Natural killer cell treated with Interleukin-12 subunit alpha and Interleukin-12 subunit beta and Interleukin-15 and Interleukin-18, amount 100 ng/mL, for 72 hours (primary cell): ENCODE measurements at places on chromosomes 16 and 17.

DNA sequence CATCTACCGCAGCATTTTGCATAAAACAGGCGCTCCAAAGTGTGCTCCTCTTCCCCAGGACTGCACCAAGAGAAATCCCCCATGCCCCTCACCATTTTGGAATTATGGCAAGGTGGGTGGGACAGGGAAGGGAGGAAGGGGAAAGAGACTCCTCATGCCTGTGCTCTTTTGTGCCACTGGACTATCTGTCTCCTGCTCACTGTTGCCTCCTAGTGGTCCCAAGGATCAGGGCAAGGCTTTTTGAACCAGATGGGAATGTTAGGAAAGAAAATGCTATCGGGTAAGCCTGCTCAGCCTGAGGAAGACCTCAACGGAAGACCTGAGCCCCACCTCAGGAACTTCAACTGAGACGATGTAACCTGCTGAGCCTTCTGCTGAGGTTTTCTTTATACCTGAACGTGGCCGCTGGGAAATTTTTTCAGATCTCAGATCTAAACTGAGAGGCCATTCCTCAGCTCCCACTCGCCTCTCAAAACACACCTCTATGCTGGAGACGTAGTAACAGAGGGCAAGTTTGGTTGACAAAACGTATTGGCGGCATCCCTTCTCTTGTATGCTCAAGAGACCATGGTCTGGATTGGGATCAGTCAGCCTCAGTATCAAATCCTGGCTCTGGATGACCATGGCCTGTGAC, 58.3 kb downstream of the SPACA3 start:
- peaks cover 24% of the 10 kb centered on the region for H3K27me3 ChIP-seq
- no peak for DNase-seq
- no peaks in the 10 kb centered on the region for H3K36me3 ChIP-seq
- no peaks in the 10 kb centered on the region for H3K4me1 ChIP-seq

GRCh38 chr16:68267612-68268405, 3.5 kb downstream of the SLC7A6 start:
- no peak overlapping the region for H3K4me3 ChIP-seq
- H3K4me1 ChIP-seq: peaks cover 36% of the 10 kb centered on the region
- H3K27me3 ChIP-seq: no peaks in the 10 kb centered on the region
- peaks cover 6% of the 10 kb centered on the region for H3K36me3 ChIP-seq

DNA sequence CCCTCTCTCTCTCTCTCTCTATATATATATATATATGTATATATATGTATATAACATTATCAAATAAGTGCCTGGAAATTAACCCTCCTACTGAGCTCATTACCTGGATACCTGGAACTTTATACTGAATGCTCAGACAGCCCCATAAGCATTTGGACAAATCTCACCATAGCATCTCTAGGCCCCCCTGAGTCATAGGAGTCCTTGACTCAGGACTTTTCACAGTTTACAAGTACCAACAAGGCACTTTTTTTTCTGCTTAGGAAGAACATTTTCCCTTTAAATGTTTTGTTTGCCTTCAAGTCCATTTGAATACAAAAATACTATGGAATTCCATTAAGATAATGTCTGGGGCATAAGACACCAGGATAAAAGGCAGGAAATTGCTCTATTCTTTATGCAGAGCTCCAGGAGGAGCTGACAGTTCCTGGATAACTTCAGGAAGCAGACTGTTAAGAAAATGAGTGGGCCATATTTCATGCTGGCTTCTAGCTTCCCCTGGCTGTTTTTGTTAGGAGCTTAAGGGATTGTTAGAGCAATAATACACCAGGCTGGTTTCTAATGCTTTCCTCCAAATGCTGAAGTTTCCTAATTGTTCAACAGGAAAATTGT, 171.7 kb upstream of the ASIC2 start:
- DNase-seq: no peak
- no peaks in the 10 kb centered on the region for H3K36me3 ChIP-seq
- peaks cover 42% of the 10 kb centered on the region for H3K27me3 ChIP-seq
- H3K4me1 ChIP-seq: no peaks in the 10 kb centered on the region
- H3K4me3 ChIP-seq: no peak overlapping the region

DNA sequence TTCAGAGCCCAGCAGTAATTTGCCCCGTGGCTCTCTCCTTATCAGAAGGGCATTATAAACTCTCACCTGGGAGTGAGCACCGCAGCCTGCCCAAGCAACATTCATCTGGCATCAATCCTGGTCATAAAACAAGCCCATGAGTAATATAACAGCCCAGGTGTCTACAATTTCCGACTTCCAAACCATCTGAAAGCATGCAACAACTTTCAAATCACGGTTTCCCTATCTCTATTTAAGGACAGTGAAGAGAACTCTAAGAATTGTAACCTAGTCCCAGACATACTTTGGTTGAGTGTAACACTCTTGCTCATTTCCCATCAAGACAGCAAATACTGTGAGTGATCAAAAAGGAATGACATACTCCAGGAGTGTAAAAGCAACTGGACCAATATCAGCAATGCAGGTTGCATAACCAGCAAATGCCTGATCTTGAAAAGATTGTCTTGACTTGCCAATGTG, 487.4 kb upstream of the SOX9 start:
- H3K36me3 ChIP-seq: no peaks in the 10 kb centered on the region
- no peak for DNase-seq
- H3K4me3 ChIP-seq: no peak overlapping the region
- no peak overlapping the region for H3K27ac ChIP-seq

DNA sequence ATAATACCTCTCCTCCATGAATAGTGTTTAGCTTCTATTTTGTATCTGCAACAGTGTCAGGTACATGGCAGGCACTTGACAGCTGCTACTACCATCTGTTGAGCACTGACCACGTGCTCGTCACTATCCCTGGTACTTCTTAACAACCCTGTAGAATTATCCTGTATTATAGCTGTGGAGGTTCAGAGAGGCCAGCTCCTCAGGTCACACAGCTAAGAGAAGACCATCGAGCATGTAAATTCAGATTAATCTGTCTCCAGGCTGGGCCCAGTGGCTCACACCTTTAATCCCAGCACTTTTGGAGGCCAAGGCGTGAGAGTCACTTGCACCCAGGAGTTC, 26.3 kb downstream of the WSB1 start:
- DNase-seq: no peak
- peaks cover 10% of the 10 kb centered on the region for H3K36me3 ChIP-seq
- H3K4me1 ChIP-seq: peaks cover 9% of the 10 kb centered on the region
- no peaks in the 10 kb centered on the region for H3K27me3 ChIP-seq

GRCh38 chr16:4525634-4526277, 12.8 kb downstream of the CDIP1 start:
- no peak overlapping the region for H3K27ac ChIP-seq
- peaks cover 17% of the 10 kb centered on the region for H3K4me1 ChIP-seq
- no peak overlapping the region for H3K4me3 ChIP-seq
- H3K36me3 ChIP-seq: no peaks in the 10 kb centered on the region
- no peak for DNase-seq
- H3K27me3 ChIP-seq: no peaks in the 10 kb centered on the region

GRCh38 chr17:12027658-12028057, 7.0 kb downstream of the MAP2K4 start:
- no peak overlapping the region for H3K4me3 ChIP-seq
- H3K4me1 ChIP-seq: peaks cover 39% of the 10 kb centered on the region

DNA sequence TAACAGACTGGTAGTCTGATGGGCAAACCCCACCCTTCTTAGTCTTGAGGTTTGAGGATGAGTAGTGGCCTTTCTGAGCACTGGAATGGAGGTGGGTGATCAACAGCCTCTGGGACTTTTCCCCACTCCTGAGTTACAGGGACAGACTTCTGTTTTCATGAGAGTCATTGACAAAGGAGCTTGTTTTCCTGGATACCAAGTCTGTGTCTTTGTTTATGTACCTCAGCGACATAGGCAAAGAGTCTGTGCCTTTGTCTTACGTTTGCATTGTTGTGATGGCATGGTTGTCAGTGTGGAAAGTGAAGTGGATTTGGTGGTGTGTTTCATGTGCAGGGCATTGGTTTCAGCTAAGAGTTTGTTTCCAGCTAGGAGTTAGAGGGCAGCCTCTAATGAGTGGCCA, 17.5 kb downstream of the EPN2 start:
- no peaks in the 10 kb centered on the region for H3K27me3 ChIP-seq
- H3K4me1 ChIP-seq: no peaks in the 10 kb centered on the region
- no peaks in the 10 kb centered on the region for H3K36me3 ChIP-seq

DNA sequence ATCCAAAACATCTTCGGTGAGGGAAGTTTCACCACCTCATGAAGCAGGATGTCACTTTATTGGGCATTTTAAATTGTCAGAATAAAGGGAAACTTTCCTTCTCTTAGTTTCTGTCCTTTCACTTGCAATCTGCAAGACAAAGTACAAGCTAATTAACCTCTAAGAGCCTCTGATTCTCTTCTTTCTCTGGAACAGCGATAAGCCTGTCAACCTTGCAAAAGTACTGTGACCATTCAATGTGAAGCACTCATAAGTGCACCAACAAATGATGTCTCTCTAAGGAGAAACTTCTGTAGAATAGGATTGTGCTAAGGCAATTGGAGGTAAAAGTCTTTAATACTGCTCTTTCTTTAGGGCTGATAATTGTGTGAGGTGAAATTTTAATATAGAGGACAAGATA, 1622.3 kb downstream of the CDH8 start:
- no peaks in the 10 kb centered on the region for H3K27me3 ChIP-seq
- peaks cover 4% of the 10 kb centered on the region for H3K36me3 ChIP-seq
- H3K4me1 ChIP-seq: no peaks in the 10 kb centered on the region

- H3K27ac ChIP-seq: no peak overlapping the region
- no peaks in the 10 kb centered on the region for H3K4me1 ChIP-seq
- no peak for DNase-seq
- no peaks in the 10 kb centered on the region for H3K27me3 ChIP-seq
Observed at GRCh38 chr17:70552982-70553334, 383.6 kb downstream of the KCNJ2 start.

- H3K36me3 ChIP-seq: no peaks in the 10 kb centered on the region
- DNase-seq: no peak
- peaks cover 30% of the 10 kb centered on the region for H3K4me1 ChIP-seq
- no peak overlapping the region for H3K27ac ChIP-seq
- peaks cover 7% of the 10 kb centered on the region for H3K27me3 ChIP-seq
Observed at GRCh38 chr16:10831894-10832886, 13.6 kb upstream of the TVP23A start.

- H3K4me1 ChIP-seq: peaks cover 22% of the 10 kb centered on the region
- DNase-seq: no peak
- H3K27me3 ChIP-seq: peaks cover 53% of the 10 kb centered on the region
- no peak overlapping the region for H3K27ac ChIP-seq
- no peak overlapping the region for H3K4me3 ChIP-seq
Observed at GRCh38 chr17:56676810-56677209, 83.3 kb downstream of the NOG start.

DNA sequence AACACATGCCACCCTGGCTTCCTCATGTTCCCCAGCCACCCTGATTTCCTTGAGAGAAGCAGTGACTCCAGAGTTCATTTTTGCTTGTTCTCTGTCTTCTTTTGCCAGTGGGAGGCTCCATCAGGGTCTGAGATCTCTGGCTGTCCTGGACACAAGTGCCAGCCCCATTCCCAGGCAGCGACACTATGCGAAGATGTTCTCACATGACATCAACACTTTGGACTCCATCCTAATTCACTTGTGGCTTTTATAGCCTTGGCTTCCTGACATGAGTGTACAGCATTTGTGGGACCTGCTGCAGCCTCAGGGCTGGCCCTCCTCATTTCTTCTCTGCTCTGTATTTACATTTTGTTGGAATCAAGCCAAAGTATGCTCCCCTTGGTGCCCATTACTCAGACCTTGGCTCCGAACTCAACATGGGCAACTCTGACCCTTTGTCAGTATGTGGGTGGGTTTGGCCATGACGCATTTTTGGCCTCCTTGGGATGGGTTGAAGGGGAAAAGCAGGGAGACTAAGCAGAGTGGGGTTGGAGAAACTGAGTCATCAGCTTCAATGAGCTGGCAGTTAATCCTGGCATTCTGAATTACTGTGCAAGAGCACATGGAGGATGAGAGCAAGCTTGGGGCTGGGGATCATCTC, 119.0 kb upstream of the EEF2KMT start:
- peaks cover 13% of the 10 kb centered on the region for H3K27me3 ChIP-seq
- DNase-seq: no peak
- no peaks in the 10 kb centered on the region for H3K36me3 ChIP-seq
- no peaks in the 10 kb centered on the region for H3K4me1 ChIP-seq
- H3K4me3 ChIP-seq: no peak overlapping the region
